ENCODE measurements at places on chromosomes 3 and 15.

DNA sequence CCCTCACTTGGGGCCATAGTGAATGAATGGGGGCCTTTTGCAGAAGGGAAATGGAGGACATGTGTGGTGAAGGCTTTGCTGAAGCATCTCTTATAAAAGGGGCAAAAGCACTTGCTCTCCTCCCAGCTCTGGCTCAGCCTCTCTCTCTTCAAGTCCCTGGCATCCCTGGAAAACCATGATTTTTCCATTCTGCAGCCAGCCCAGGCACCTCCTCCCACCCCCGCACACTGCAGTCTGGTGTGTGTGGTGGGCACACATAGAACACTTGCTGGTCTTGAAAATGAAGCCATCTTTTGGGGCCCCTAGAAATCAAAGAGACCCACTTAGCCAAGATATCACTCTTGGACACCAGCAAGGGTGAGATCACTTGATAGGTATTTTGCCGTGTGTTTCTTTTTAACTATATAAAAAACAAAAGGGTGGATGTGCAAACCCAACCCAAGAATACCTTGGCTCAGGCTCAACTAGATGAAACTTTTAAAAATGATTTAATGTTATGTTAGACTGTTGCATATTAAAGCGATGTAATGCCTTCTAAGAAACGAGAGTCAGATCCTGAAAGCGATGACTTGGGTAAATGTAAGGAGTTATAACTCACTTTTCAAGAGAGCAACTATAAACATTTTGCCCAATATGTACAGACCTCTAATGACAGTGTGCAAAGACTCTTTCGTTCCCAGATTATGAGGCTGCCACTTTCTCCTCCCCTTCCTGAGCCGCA, 16.4 kb upstream of the ALDH1A3 start:
- DNase-seq: no peak

- DNase-seq: no peak
These were observed 11.2 kb downstream of the CSNK1G1 start for GRCh38 chr15:64344651-64345294.

DNA sequence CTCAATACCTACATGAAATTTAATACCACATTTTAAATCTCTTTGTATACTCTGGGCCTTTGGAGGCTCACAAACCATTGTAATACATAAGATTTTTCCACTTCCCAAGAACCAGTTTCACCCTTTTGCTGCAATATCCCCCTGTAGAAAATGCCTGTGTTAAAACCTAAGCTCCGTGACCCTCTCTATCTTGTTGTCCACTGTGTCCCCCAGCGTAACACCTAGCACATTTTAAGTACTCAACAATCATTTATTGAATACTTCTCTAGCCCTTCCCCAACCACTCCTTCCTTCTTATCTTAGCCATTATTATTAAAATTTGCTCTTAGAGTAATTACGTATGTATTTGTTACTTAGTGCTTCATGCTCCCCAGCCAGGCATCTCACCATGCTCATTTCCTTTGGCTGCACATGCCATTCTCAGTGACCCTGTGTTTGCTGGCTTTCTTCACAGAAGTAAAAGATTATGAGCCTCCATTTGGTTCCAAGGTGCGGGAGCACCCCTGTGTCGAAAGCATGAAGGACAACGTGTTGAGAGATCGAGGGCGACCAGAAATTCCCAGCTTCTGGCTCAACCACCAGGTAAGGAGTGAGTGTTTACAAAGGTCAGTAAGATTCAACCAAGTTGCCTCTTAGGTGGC, 81.6 kb downstream of the TGFBR2 start:
- DNase-seq: no peak

DNA sequence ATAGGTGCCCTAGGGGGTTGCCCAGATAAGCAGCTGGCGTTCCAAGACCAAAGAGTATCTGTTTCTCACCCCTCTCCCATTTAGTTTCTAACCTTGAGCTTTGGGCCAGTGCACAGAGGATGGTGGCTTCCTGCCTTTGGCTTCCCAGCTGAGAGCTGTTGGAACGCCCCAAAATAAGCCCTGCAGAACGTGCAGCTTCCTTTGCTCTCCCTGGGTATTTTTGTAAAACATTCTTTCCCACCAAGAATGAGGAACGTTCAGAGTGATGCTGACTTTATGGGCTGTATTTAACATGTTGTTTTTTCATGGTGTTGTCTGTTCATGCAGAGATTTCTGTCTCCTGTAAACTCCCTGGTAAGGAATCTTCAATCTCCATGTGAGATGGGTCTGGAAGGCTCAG, 63.8 kb downstream of the LPP start:
- no peak for DNase-seq

GRCh38 chr3:172550347-172550943, 27.2 kb upstream of the TNFSF10 start:
- peak; percentile 22 for DNase-seq

GRCh38 chr3:147529551-147529950, 120.4 kb downstream of the ZIC1 start:
- DNase-seq: no peak

DNA sequence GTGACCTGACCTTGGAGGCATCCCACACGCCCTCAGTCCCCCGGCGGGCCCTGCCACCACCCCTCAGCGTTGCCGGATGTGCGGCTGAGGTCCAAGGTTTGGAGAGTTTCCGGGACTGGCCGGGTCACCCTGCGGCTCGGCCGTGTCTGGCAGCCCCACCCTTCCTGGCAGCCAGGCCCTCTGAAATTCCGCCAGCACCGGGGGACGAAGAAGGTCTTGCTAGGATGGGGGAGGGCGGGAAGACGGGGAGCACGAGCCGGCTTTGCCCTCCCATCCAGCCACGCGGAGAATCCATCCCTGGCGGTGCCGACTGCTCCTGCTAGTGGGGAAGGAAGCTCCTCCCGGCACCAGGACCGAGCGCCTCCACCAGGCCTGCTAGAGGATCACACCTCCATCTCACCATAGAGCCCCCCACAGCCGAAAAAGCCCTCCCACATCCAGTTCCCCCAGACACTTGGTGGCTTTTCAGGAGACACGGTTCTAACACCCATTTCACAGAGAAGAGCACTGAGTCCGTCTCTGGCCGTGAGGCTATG, 81.5 kb downstream of the CPN2 start:
- DNase-seq: no peak

DNA sequence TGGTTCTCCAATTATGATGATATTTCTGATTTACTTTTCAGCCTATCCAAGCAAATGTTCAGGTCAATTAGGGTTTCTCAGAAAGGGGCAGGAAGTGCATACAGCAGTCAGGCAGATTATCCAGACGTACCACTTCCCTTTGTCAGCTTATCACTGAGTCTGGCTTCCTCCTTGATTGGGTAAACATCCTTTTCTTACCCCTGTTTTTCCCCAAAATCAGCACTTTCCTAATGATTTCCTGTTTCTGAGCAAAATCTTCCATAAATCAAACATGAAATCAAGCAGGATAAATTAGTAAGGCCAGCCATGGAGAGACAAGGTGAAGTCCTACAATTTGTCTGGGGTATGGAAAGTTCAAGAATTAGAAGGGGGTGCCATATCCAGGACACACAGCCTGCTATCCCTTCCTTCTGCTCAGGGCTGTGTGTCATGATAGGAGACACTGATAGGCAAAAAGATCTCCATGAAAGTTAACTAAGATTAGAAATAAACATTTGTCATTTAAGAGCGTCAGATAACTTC, 29.0 kb downstream of the ADIPOQ start:
- no peak for DNase-seq

DNA sequence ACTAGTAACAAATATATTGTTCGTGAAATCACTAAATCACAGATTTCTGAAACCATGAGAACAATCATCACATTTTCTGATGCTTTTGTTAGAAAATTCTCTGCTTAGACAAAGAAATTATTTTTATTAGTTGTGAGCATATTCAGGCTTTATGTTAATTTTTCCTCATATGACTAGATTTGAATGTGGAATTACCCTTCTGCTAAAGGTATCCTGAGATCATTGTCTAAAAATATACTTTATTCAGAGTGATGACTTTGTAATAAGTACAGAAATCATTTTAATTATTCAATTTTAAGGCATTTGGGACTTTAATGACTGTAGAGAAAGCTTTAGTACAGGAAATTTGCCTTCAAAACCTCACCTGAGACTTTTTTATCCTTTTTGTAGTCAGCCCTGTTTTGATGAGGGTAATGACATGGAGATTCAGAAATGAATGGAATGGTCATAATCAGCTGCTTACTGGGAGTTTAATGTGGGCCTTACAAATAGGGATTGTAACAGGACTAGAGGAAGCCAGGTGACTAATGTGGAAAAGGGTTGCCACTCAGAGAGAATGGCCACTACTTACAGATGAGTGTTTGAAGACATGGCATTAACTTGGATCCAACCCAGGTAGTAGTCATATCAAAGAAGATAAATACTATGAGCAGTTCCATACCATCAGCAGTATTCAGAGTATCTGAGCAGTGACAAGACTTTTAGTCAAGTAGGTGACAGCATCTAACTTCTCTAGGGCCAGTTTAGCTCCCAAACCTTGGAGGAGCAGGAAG, 148.3 kb downstream of the MBNL1 start:
- DNase-seq: no peak

DNA sequence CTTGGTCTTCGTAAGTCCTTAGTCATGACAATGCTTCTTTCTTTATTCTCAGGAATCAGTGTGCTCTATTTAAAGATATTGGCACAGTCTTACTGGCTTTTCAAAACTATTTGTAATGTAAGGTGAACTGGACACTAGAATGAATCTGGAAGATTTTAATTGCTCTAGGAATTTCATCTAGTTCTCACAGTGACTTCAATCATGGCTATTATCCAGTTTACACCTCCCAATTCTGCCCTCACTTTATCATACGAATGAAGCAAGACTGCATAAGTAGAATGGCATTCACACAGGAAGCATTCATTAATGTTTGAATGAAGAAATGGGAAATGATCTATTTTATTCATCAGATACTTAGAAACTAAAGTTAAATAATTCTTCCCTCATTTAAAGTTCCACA, 26.7 kb upstream of the DRD3 start:
- no peak for DNase-seq

- no peak for DNase-seq
These were observed 283.8 kb upstream of the NR2F2 start for GRCh38 chr15:96046620-96047240.

DNA sequence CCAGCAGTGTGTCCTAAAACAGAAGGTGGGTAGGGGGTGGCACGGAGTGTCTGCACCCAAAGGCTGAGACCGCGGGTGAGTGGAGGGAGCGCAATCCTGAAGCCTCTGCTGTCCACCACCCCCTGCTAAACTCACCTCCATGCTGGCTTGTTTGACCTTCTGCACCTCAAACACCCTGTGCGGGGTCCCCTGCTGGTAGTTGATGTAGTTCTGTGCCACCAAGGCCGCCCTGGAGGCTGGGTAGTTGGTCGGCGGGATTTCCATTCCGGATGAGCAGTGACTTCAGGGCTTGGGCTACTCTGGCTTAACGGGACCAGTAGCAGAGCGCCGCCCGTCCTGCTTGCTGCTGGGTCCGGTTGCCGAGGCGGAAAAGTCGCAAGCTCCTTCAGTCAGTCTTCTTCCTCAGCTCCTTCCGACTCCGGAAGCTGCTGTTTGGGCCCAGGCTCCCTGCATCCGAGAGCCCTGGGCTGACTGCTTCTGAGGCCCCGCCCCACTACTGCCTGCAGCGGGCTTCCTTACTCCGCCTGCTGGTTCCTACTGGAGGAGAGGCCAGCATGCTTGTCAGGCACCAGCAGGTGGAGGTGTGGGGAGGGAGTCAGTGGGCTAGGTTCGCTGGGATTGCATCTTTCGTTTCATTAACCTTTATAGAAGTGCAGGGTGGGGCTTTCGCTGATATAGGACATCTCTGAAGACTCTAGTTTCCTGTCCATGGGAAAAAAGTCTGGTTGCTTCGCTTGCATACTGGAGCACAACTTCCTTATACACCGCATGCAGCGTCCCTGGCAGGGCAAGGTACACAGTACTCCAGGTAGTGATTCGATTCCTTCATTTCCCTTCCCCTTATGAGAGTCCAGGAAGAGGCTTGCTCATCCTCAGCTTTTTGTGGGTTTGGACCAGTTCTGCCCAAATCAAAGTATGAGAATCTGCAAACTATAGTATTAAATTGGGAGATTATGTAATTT, at the start of gene LXN:
Gene LXN, minus strand, starts transcription at position 434 of the 962 bp plus-strand sequence. Its CDS starts 170 bp downstream, at position 264.
- DNase-seq: peak; percentile 23

GRCh38 chr3:5270666-5271371, 83.3 kb downstream of the EDEM1 start:
- DNase-seq: no peak

GRCh38 chr3:59632760-59633573, 583.1 kb upstream of the CFAP20DC start:
- DNase-seq: no peak

DNA sequence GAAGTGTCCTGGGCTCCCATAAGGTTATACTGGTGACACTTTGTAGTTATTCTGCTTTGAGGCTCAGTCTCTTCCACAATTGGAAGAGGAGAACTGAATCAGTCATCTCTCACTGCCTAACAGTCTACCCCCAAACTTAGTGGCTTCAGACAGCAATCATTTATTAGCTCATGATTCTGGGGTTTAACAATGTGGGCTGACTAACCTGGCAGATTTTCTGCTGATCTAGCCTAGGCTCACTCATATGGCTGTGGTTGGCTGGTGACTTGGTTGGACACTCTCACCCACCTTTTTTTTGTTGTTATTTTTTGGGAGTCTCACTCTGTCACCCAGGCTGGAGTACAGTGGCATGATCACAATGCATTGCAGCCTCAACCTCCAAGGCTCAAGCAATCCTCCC, 7.1 kb downstream of the GPD1L start:
- DNase-seq: no peak

- no peak for DNase-seq
These were observed 727 bp upstream of the TM2D3 start for GRCh38 chr15:101652786-101653430.

DNA sequence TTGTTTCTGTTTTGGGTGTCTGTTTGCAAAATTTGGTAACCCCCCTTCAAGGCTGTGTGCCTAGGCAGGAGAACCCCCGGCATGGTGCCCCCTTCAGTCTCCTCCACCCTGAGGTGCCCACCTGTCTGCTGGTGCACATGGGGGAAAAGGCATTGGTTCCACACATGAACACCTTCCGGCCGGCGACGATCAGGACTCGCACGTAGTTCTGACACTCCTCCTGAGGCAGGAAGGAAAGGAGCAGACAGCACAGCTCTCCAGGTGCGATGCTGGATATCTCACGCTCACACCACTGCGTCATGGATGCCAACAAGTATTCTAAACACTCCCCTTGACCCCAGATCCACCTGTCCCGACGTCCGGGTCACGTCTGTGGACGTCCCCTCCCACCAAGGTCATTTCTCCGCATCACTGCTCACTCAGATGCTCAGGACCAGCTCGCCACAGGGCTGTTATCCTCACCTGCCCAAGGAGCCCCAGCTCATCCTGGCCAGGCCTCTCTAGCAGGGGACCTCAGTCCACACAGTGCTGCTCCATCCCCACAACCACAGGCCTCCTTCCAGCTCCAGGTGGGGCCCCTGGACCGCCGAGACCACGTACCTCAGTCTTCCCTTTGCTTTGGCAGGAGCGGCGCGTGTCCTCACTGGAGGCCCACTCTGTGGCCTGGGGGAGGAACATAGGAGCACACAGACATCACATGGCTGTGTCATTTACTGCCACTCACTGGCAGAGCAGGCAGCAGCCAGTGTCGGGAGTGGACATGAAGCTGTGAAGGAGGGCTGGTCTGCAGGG, 99.0 kb downstream of the SEMA5B start:
- DNase-seq: no peak

- peak; percentile 6 for DNase-seq
These were observed 23.5 kb downstream of the DNAH1 start for GRCh38 chr3:52339612-52340011.

GRCh38 chr15:70632491-70633102, 130.8 kb downstream of the UACA start:
- no peak for DNase-seq

GRCh38 chr3:11541321-11542303, 102.1 kb downstream of the VGLL4 start:
- no peak for DNase-seq

- no peak for DNase-seq
These were observed 8.5 kb downstream of the SHOX2 start for GRCh38 chr3:158097593-158098308.

Measured in stimulated activated CD8-positive, alpha-beta memory T cell treated with anti-CD3 and anti-CD28 coated beads, Interleukin-4, amount 100 ng/mL, for 1 hour (primary cell).